ENCODE measurements at places on chromosomes 7 and 10. TPM values are rescaled to one million over a fixed set of nuclear protein-coding genes. Genes with fewer than 3 reads are reported as not detected.
A peak's percentile ranks its signal among the peaks of the same experiment; 100 is the strongest.

GRCh38 chr7:150787321-150788281 is 12.6 kb downstream of the TMEM176B start:
- no peak for DNase-seq

GRCh38 chr7:55210176-55210575 is 155.0 kb upstream of the LANCL2 start:
- no peak for DNase-seq

GRCh38 chr7:157771-158625 is 34.4 kb upstream of the FAM20C start:
- no peak for DNase-seq

DNA sequence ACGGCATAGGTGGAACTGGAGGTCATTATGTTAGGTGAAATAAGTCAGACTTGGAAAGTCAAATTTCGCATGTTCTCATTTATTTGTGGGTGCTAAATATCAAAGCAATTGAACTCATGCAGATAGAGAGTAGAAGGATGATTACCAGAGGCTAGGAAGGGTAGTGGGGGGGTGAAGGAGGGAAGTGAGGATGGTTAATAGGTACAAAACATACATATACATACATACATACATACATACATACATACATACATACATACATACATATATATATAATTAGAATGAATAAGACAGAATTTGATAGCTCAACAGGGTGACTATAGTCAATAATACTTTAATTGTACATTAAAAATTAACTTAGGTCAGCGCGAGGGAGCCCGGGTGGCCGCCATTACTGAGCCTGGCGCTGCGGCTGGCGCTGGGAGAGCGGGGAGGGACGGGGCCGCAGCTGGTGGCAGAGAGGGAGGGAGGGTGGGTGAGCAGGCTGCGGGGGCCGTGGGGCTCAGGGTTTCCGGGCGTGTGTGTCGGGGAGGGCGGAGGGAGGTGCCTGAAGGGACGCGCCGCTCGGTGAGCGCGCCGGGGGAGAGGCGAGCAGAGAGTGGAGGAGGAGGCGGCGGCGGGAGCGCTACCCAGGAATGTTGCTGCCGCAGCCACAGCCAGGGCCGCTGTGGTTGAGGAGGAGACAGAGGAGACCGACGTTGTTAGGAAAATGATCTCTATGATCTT is 85.8 kb upstream of the EGFR start:
- DNase-seq: peak; percentile 65

Gene RET
- total RNA-seq: 2.5 TPM

DNA sequence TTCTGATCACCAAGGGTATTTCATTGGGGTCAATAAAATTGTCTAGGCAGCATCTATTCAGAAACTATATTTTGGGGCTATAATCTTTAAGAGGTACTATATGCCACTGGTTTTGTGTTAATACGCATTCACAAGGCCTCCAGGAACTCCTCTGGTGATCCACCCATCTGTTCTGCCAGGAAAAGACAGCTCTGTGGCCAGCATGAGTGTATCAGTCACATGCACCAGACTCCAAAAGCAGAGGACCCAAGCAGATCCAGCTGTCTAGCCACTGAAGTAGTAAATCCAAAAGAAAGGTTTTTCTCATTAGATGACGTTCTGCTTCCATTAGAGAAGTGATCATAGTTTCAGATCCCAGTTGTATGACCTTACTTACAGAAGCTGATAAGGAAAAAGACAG is 199.6 kb upstream of the CELF2 start:
- no peak for DNase-seq

DNA sequence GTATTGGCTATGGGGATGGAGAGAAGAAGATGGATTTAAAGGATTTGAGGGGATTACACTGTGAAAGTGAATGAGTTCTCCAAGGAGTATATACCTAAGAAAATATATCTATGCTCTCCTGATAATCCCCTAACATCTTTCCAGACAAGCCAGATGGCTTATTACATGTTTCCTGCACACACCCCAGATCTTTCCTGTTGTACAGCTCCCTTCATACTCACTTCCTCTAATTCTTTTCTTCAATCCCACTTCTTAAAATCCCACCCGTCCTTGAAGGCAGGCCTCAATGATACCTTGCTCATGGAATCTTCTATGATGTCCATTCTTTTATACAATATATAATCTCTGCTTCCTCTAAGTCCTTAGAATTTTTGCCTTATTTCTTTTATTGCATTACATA is 317.2 kb upstream of the DGKB start:
- DNase-seq: no peak

DNA sequence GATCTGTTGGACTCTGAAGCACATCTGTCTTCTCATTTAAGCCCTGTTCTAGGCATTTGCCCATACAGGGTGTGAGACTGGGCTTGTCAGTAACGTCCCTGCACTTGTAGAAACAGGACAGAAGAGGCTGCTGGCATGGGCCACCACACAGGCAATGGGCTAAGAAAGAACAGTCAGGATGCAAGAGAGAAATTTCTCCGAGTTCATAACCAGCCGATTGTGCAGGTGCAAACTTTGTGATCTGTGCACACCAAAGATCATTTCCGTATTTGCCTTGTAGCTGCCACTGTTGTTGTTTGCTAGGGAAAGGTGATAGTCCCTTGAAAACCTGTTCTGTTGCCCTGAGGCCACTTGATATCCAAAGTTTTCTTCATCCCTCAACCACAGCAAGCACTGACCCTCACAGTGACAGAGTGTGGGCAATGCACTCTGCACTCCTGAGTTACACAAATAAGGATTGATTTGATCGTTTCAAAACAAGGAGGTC is 20.3 kb downstream of the KLF6 start:
- DNase-seq: no peak

Gene LIPM
- total RNA-seq: not detected

DNA sequence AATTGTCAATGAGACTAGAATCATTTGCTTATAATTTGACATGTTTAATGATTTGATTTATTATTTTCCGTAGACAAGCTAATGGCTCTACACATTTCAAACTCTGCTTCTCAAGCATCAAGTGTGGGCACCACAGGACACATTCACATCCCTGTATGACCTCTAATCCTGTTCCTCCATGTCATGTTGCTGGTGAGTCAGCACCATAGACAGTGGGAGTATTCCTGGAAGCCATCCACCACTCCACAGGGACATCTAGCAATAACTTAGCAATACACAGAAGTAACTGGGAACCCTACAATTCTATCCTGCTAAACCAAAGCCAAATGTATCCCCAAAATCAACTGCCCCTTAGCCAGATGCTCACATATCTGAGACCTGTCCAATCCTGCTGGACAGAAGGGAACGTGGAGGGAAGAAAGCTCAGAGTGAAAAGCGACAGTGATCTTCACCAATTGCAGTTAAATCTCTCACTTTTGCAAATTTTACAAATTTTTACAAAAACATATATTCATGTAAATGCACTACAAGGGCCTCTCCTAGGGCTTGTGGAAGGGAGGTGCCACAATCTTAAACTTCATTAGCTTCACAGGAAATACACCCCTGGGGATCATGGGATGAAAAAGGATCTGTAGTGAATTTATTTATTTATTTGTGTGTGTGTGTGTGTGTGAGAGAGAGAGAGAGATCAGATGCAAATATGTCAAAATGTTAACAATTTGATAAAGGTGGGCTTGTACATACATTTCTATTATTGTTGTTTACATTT is 126.5 kb downstream of the GFRA1 start:
- no peak for DNase-seq

DNA sequence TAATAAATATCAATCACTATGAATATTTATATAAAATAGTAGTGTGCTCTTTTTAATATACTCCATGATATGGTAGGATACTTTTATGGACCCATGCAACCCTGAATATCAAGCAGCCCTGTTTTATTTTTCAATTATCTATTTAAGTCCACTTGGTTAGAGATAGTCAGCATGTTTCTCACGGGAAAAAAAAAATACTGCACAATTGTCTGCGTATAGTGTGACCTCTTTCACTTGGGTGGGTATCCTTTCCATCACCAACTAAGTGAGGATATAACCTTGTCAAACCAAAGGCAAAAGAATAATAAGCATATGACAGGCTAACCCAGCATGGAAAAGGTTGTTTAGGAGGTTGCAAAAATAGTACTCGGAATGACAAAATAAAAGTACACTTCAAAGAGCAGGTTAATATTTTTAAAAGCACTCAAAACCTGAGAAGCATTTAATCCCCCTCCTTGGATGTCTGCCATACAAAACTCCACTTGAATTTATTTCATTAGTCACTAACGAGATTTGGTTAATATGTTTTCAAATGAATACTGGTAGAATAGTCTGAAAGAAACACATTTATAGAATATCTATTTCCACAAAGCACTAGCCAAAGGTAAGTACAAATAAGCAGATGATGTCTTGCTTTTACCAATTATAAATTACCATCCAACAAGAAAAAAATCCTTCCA is 76.5 kb downstream of the IMMP2L start:
- DNase-seq: no peak

DNA sequence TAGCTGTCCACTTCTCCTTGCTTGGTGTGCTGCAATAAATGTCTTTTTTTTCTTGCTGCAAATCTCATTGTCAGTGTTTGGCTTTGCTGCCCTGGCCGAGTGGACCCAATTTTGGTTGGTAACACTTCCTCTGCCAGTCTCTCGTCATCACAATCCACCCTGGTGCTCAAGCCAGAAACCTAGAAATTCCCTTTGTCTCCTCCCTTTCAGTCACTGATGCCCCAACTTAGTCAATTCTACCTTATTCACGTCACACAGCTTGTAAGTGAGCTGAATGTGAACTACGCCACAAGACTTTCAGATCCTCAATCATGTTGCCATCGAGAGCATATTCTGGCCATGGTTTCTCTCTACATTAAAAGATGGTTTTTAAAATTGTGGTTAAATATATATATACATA is 13.0 kb upstream of the FRA10AC1 start:
- no peak for DNase-seq

DNA sequence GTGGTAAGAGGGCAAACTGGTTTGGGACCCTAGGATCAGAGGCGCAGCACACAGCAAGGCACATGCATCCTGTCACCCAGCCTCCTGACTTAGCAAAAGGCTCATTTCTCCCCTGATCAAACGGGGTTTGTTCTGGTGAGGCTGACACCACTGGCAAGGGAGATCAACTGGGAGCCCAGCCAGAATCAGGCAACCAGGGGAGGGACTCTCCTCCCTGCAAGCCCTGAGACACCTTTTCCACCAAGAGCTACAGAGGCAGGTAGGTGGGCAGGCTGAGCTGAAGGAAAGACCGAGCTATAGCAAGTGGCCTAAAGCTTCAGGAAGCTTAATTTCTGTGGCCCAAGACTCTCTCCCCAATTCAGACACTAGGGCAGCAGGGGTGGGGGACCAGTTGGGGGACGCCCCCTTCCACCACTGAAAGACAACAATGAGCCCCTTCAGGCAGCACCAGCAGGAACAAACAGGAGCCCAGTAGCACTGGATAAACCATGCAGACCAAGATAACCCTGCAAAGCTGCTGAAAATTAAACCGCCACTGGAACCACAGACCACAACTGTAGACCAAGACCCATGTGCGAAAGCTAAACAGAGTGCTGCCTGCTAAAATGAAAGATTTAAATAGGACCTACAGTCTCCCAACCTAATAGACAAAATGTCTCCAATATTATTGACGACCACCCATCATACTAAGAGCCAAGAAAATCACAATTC is 27.1 kb upstream of the SAR1A start:
- no peak for DNase-seq

- no peak for DNase-seq
Observed at GRCh38 chr7:82760074-82760473, 316.5 kb upstream of the CACNA2D1 start.

- DNase-seq: no peak
Observed at GRCh38 chr7:141695803-141696289, 6.1 kb downstream of the DENND11 start.

Gene EIF3A
- 163 TPM for total RNA-seq

- DNase-seq: peak; percentile 1
Observed at GRCh38 chr7:147833557-147833956, 757.0 kb upstream of the C7orf33 start.

Gene FAM25G
- total RNA-seq: not detected

GRCh38 chr7:55174456-55174855 is 155.6 kb downstream of the EGFR start:
- no peak for DNase-seq

Gene YKT6
- total RNA-seq: 97.4 TPM

DNA sequence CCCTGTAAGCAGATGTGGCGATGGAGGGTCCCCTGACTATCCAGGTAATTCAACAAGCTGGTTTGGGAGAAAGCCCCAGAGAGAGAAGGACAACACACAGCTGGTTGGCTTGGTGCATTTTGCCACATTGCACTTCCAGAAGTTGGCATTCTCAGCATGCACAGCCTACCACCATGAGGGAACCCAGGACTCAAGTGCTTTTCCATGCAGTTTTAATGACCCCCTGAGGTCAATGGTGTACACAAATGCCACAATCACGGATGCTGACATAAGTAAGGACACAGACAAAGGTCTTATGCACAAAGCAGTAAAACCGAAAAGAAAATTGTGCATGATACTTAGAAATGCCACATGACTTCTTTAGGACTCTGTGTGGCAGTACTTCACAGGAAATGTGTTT is 645.1 kb downstream of the KCNMA1 start:
- no peak for DNase-seq

DNA sequence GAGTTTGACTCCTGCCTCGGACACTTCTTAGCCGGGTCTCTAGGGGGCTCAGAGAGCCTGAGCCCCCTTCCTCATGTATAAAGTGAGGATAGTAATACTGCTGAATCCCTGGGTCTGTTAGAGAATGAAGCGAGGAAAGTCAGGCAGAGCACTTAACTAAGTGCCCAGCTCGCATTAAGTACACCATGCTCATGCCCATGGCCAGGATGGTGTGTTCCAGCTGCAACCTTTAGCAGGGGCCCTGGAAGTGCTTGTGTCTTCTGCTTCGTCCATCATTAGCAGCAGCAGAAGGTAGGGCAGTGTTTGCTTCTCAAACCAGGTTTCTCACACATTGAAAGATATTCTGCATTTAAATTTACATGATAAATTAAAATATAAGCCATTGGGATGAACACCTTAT is 27.3 kb upstream of the WDFY4 start:
- DNase-seq: no peak

Gene WNT8B
- 3.8 TPM for total RNA-seq

Gene ITPRID1
- not detected for total RNA-seq

Gene RASSF4
- total RNA-seq: 16.4 TPM

DNA sequence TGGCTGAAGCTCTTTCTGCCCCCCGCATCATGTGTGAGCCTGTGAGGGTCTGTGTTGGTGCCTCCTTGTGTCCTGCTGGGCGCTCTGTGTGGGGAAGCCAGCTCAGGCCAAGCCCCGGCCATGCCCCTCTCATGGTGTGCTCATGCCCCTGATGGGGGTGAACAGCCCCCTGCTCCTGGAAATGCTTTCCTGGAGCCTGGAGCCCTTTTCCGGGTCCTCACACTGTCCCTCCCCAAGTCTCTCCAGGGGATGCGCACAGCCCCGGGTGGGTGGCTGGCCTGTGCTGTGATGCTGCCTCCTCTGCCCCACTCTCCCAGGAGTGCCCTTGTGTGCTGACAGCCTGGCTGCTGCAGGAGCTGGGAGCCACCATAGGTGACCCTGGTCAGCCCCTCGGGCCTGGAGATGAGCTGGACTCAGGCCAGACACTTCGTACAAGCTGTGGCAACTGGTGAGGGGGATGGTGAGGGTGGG is 20.8 kb upstream of the ZNF862 start:
- DNase-seq: no peak

- no peak for DNase-seq
Observed at GRCh38 chr7:25408012-25408687, 179.9 kb upstream of the NPVF start.

Data from neural crest cell (in vitro differentiated cells).